ENCODE measurements at places on chromosomes 5 and 9.

DNA sequence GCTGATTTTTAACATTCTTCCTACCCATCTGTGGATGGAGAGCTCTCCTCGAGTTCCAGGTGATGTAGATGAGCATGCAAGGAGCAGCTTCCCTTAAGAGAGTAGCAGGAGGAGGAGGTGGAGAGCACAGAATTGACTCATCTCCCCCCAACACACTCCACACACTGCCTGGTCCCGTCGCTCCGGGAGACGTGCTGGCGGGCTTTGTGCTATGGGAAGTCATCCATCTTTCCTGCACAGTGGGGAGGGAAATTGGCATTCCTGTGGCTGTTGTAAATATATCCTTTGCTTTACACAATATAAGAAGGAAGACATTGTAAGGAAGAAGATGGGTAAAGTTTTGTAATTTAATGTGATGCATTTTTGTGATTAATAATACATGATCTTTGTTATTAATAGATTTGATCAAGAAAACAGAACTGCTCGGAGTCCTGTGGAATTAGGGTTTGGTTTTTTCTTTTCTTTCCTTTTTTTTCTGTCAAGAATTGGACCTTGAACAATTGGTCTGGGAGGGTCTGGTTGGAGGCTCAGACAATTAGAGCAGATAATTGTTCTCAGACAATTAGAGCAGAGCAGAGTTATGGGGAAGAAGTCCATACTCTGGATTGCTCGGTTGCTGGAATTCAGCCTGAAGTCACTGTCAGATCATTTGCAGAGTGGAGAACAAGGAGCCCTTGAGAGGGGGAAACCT is 297.8 kb downstream of the GADD45G start:
- DNase-seq: no peak

DNA sequence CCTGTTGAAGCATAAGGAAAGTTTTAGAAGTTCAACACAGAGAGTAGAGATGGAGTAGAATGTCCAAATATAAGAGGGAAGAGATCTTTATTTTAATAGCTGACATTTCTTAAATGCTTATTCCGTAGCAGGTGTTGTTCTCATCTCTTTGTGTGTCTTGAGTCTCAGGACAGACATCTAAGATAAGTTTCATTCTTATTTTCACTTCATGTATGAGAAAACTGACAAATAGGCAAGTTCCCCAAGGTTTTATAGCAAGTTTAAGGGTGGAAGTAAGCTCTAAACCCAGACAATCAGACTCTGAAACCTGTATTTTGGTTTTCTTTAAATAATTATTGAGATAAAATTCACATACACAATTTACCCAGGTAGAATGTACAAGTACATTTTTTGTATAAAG is 228.4 kb upstream of the PPP1R2B start:
- DNase-seq: no peak

- no peak for DNase-seq
Measured at GRCh38 chr9:137275588-137276472, 1.7 kb upstream of the TOR4A start.

GRCh38 chr5:175837171-175837699 is 34.1 kb upstream of the CPLX2 start:
- no peak for DNase-seq

DNA sequence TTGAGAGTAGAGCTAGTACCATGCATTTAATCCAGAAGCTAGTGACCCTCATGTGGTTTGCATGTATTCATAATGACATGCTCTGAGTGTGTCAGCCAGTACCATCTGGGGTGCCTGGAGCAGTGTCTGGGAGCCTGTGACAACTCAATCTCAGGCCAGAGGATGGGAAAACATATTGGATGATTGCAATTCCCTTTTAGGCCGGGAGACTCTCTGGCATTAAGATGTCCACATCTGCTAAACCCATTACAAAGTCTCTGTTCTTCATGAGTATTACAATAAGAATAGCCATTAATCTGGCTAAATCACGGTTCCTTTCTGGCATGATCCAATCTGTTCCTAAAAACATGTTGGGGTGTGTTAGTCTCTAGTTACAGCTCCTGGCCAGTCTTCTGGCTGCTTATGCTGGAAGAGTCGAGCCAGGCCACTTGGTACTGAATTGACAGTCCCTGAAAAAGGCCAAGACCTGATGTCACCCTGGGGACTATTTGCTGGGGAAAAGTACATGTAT is 475.7 kb downstream of the ENC1 start:
- no peak for DNase-seq

DNA sequence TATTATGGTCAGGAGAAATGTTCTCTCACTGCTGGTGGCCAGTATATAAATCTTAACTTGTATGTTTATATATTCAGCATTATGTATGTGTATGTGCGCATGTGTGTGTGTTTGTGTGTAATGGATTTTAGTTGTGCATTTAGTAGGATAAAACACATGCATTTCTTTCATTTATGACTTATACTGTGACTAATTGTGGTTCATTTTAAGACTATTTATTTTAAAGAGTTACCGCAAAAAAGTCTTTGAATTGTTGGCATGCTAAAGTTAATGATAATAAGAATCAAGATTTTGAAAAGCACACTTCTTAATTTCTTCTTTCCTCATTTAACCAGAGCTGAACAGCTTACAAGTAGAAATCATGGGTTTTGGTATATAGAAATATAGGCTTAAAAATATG is 60.9 kb downstream of the RAI14 start:
- DNase-seq: no peak

GRCh38 chr5:40570408-40571129 is 109.1 kb upstream of the PTGER4 start:
- DNase-seq: peak; percentile 77
